ENCODE measurements at places on chromosomes 7 and 10.
A peak's percentile ranks its signal among the peaks of the same experiment; 100 is the strongest.

DNA sequence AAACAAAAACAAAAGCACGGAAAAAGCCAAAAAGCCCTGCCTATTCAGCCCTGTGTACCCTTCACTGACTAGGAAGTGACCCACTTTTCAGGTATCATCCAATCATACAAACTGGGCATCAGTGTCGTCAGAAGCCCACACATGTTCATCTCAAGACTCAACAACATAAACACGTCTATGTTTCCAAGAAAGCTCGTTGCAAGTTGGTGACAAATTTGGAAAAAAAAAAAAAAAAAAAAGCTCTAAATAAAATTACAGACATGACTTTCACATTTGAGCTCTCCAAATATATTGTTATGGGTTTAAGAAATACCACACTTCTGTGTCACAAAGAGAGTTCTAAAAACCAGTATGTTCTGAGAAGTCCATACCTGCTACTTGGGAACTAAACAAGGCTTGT is 204.7 kb upstream of the KLF14 start:
- no peak for DNase-seq

DNA sequence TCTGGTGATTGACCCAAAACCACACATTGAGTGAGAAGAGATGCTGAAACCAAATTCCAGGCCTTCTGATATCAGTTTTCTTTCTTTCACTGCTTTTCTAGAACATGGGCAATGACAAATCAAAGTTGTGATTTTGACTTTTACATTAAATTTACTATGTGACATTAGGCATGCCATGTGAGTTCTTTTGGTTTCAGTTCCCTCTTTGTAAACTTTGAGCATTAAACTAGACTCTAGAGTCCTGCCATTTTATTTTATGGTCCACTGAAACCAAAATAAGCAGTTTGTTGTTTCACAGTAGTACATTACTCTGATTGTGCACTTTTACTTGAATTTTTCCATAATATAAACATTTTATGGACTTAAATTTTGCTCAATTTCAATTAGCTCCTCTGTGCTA is 381.1 kb upstream of the SEMA3D start:
- no peak for DNase-seq

- no peak for DNase-seq
These were observed 29.5 kb upstream of the SEM1 start for GRCh38 chr7:96739167-96739566.

DNA sequence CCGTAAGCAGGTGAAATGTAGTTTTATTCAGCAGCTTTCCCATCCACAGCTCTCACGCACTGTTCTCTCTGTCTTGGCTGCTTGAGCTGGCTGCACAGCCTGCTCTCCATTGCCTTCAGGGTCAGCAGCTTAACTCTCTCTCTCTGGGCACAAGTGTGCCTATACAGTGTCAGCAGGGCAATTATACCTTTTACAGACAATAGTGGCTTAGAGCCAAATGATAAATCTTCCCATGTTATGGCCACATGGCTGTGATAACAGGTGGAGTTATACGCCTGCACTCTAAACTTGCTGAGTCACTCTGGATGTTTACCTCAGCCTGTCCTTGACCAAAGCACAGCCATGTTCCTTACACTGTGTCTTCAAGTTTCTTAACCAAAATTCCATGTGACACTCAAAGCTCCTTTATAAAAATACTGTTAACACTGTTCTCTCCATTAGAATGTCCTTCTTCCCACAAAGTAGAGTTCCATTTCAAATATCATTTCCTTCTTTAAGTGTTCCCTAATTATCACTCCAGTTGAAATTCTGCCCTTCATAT is 6.1 kb downstream of the RNF133 start:
- DNase-seq, result no peak

GRCh38 chr10:24821986-24822385 is 98.3 kb upstream of the ARHGAP21 start:
- no peak for DNase-seq

- DNase-seq, result peak; percentile 56
These were observed 52.5 kb downstream of the PRF1 start for GRCh38 chr10:70549962-70550458.

- DNase-seq, result no peak
These were observed 90.0 kb downstream of the PLXNA4 start for GRCh38 chr7:132486274-132486610.

- DNase-seq, result no peak
These were observed 58.9 kb downstream of the KCNMA1 start for GRCh38 chr10:77578583-77579227.

GRCh38 chr10:60565492-60565891 is 175.8 kb upstream of the ANK3 start:
- no peak for DNase-seq

DNA sequence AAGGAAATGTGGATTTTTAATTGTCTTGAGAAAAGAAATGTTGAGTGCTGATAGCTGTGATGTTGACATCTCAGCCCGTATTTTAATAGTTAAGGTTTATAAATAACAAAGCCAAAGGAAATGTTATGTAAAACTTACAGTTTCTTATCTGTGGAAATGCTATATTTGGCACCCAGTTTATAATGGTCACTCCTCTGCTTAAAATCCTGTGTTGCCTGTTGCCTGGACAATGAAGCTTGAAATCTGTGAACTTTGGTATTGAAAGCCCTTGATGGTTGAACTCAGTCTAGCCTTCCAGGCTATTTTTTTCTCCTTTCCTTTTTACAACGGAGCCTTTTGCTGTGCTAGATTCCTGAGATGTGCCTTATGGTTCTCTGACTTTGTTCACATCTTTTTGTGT is 46.5 kb downstream of the MCU start:
- DNase-seq, result no peak

DNA sequence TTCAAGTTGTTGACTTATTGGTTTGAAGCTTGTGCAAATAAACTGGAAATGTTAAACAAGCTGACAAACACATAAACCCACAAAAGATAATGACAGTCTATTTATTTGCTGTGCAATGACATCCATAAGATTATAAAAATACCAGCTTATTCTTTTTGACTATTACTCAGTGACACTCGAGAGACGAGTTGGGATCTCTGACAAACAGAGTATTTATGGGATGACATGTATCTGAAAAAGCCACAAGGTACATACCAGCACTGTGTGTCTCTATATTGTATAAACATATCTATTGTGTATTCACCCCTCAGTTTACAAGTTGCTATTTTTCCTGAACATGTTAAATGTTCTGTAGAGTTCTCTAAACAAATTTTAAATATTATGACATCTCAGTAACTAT is 88.9 kb downstream of the CHRM2 start:
- DNase-seq, result no peak

DNA sequence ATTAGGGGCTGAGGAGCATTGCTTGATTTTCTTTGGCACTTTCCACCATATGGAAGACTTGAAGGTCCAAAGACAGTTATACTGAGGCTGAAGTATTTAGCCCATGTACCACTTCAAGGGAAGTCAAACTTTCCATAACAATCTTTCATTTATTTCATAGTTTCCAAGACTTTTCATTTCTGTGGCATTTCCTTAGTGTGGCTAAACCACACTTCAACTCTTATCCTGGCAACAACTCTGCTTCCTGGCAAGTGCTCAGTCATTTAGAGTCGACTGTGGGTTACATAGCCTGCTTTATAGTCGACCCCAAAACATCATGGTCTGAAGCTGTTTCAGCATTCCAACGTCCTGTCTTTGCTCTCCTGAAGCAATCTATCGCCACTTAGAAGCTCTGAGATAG is 343.0 kb upstream of the SEMA3D start:
- no peak for DNase-seq

DNA sequence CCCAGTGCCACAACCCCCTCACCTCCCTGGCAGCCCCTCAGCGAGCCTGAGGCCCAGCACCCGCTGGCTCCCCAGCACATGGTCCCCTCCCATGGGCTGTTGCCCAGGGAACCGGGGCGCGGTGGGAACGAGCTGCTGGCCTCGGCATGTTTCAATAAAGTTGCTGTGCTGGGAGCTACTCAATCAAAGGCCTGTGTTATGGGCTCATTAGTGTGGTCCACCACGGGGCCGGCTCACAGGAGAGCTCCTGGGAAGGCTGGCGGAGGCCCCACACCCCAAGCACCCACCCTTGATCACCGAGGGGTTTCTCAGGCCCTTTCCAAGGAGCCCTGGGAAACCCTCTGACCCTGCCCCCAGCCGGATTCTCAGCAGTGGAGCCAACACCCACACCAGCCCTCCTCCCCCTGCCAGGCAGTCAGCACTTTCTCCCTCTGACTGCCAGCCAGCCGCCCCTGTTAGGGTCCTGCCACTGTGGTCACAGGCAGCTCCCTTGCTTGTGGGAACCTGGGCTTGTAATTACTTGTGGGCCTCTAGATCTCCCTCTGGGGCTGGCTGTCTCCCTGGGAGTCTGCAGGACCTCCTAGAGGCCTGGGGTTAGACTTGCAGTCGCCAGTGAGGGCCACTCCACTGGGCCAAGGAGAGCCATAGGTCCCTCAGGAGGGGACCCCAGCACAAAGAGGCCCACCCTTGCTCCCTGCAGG is 24.8 kb upstream of the TRIM8 start:
- no peak for DNase-seq

DNA sequence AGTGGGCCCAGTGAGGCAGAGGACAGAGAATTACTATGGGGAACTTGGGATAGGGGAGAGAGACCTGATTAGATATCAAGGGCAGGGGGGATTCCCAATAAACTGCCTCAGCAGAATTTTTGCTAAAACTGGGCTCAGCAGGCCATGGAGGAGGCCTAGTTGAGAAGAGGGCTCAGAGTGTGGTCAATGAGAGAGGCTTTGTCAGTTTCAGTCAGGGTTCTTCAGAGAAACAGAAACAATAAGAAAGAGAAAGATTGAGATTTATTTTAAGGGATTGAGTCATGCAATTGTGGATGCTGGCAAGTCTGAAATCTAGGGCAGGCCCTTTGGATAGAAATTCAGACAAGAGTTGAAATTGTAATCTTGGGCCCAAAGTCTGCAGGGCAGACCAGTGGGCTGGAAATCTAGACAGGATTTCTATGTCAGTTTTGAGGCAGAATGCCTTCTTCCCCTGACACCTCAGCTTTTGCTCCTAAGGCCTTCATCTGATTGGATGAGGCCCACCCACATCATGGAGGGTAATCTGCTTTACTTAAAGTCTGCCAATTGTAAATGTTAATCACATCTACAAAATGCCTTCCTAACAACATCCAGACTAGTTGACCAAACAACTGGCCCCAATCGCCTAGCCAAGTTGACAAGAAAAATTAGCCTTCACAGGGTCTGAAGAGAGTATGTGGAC is 33.5 kb upstream of the CCSER2 start:
- DNase-seq, result no peak

DNA sequence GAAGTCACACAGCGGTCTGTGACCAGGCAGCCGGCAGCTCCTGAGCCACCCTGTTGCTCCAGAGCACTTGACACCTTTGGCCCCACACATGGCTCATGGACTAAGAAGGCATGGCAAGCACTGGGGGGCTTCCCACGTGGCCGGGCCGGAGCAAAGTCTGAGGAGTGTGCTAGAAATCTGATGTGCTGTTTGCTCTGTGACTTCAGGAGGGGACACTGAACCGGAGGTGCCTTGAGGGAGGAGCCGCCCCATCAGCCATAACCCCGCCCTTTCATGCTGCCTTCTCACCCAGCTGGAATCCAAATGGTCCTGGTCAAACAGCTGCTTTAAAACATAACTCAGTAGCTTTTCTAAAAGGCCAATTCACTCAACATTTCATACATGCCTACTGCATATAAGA is 33.5 kb downstream of the PROSER2 start:
- no peak for DNase-seq

GRCh38 chr10:111267673-111268072 is 190.8 kb downstream of the ADRA2A start:
- no peak for DNase-seq

DNA sequence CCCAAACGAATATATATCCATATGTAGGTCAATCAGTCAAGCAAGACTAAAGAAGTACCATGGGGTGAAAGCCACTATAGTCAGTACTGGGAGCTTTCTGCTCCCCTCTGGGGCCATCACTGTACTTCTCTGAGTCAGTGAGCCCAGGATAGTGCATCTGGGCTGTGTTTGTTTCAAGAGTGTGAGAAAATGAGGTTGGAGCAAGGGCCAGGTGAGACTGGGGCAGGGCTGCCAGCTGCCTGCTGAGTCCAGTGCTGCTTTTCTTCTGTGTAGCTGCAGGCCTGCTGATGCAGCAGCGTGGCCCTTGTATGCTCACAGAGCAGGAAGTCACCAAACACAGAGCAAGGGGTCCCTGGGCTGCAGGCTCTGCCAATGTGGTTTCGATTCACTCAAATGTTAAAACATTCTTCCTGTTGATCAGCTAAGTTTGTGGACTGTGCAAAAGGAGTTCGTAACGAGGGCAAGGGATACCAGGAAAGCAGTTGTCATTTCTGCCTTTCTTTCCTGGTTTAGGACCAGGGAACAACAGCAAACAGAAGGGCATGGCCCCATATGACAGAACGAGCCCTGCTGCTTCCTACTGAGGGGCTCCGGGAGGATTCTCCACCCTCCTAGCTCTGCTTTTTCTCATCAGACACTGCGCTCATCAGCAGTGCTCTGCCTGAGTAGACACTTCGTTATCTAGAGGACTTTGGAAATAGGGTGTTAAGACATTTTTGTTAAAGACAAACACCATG is 65.4 kb upstream of the TNS3 start:
- no peak for DNase-seq

DNA sequence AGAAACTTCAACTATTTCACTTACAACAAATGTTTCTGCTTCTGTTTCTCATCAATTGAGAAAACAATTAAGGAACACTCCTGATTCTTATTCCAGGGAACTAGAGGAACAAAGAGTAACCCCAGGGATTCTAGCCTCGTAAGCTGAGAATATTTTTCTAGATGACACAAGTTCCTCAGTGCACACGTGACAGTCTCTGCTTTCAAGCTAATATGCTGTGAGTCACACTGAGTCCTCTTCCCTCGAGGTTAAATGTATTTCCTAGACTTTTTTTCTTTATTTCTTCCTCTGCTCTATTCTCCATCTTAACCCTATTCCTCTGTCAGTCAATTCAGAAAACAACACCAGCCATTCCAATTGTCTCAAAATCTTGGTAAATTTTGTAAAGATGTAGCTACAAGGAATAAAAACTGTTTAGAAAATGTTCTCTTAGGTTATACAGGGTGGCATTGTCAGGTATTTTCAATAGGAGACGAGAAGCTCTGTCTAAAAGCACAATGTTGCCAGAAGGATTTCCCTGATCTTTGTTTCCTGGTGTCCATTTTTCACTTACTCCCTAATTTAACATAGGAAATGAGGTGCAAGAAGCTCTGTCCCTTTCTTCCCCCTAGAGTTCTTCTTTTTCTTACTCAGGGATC is 5.8 kb upstream of the C1GALT1 start:
- no peak for DNase-seq

GRCh38 chr10:73433538-73433867 is at the start of gene MSS51:
Gene MSS51 (minus strand): TSS chr10:73433561. CDS start chr10:73428284, 5,277 bp downstream.
- no peak for DNase-seq

- no peak for DNase-seq
These were observed 8.7 kb upstream of the PRSS2 start for GRCh38 chr7:142762104-142762503.

Data from stimulated activated CD4-positive, alpha-beta T cell treated with anti-CD3 and anti-CD28 coated beads, Interleukin-15, amount 100 ng/mL, for 1 hour (primary cell).